ENCODE measurements at places on chromosomes 11 and 22.

- DNase-seq = no peak
Observed at GRCh38 chr11:124920870-124921609, 2.0 kb downstream of the HEPN1 start.

GRCh38 chr11:3849297-3849874 lies 6.1 kb upstream of the STIM1 start:
- peak; percentile 63 for DNase-seq

- peak; percentile 75 for DNase-seq
Observed at GRCh38 chr11:66579017-66579606, 10.7 kb upstream of the CTSF start.

- no peak for DNase-seq
Observed at GRCh38 chr11:21811572-21811971, 381.3 kb upstream of the ANO5 start.

GRCh38 chr11:2289859-2290258 lies 11.9 kb downstream of the C11orf21 start:
- no peak for DNase-seq

Data from Calu3 (cell line).